Fibroblast of gingiva (primary cell): ENCODE measurements at places on chromosomes 11 and 22.
A peak's percentile ranks its signal among the peaks of the same experiment; 100 is the strongest.

- peak; percentile 44 for DNase-seq
Measured at GRCh38 chr22:27094633-27095308, 437.4 kb downstream of the MIAT start.

- DNase-seq: no peak
Measured at GRCh38 chr11:18078909-18079308, 27.0 kb downstream of the SAAL1 start.

DNA sequence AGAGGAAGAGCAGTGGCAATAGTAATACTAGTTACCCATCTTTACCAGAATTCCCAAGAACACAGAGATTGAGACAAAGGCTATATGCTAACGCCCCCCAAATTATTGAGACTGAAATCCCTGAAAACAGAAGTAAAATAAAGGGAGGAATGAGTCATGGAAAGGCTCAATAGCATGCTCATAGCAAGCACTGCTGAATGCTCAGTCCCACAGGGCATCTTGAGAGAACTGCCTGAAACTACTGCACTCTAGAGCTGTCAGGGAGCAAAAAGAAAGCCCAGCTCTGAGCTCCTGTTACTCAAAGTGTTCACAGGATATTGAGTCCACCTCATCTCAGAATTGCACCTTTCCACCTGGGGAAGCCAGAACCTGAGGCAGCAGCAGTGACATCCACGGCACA is 44.1 kb upstream of the FIBIN start:
- no peak for DNase-seq

GRCh38 chr22:42907404-42908373 is 50.6 kb upstream of the ARFGAP3 start:
- DNase-seq: peak; percentile 18

- no peak for DNase-seq
Measured at GRCh38 chr11:118287006-118287405, 17.5 kb upstream of the CD3E start.

- no peak for DNase-seq
Measured at GRCh38 chr11:96257972-96258934, 84.7 kb downstream of the MAML2 start.

- DNase-seq: no peak
Measured at GRCh38 chr22:47048123-47049077, 285.9 kb downstream of the TBC1D22A start.

DNA sequence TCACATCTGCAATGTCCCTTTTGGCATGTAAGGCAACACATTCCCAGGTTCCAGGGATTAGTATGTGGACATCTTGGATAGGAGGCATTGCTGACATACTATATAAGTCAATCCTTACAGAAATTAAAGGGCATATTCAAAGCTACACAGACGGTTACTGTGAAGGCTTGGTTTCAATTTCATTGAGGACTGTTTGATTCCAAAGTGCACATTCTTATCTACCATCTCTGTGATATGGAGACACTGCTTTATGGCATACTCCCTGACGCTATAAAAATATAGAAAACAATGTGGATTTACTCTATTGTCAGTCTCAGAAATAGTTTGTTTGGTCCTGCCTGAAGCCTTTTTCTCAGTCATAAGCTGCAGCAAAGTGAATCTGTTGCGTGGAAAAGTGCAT is 1486.7 kb downstream of the FAM181B start:
- DNase-seq: no peak

GRCh38 chr11:93719310-93719709 is 22.0 kb downstream of the TAF1D start:
- no peak for DNase-seq

DNA sequence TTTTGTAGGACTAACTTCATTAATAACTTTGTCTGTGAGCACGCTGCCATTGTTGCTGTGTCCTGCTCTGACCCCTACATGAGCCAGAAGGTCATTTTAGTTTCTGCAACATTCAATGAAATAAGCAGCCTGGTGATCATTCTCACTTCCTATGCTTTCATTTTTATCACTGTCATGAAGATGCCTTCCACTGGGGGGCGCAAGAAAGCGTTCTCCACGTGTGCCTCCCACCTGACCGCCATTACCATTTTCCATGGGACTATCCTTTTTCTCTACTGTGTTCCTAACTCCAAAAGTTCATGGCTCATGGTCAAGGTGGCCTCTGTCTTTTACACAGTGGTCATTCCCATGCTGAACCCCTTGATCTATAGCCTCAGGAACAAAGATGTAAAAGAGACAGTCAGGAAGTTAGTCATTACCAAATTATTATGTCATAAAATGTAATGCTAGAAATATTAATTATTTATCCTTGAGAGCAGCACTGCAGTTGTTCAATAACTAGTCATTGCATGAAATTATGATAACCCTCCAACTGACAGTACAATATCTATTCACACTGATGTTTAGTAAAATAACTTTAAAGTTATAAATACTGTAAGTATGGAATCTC is 46.4 kb upstream of the OR5D13 start:
- DNase-seq: no peak
